ENCODE measurements at places on chromosomes 11 and 22.

DNA sequence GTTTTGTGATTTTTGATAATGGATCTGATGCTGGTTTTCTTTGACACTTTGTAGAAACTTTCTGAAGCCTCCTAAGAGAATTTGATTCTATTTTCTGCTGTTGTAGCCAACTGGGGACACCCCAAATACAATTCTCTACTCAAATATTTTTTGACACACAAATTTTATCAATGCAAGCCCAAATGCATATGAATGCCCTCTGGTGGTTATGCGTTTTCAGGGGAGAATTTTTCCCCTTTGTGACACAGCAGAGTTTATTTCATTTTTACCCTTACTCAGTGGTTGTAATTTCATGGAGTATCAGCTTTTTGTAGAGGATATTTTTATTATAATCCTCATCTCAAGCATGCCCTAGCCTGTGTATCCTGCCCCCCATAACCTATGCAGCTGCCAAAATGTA lies 44.7 kb upstream of the MTMR2 start:
- no peak for DNase-seq

DNA sequence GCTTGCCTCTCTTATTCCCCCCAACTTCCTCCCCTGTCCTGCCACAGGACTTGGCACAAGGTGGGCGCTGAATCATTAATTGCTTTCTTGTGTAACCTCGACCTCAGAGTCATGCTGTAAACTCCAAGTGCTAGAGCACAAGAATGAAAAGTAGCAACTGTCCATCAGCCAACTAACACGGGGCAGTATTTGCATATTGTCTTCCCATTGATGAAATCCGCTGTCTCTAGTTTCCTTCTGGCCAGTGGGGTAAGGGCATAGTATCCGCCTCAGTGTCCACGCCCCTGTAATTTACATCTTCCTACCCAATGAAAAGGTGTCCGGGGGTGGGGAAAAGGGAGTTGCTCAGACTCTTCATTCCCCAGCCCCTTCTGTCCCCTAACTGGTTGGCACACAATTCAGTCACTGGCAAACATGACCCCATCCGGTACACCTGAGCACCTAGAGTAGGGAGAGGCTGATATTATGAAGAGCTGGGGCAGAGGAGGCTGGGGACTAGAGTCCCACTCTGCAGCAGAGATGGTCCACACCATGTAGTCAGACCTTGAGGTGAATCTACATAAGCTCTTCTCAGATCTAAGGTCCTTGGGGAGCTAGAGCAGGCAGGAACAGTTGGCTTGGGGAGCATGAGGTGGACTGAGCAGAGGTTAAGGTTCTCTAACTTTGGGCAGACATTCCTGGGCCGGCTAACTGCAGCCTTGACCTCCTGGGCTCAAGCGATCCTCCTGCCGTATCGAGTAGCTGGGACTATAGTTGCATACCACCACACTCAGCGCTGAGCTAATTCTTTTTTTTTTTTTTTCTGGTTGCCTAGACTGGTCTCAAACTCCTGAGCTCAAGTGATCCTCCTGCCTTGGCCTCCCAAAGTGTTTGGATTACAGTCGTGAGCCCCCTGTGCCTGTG lies 6.8 kb upstream of the GGA1 start:
- peak; percentile 44 for DNase-seq

GRCh38 chr11:69510471-69511357 lies 29.3 kb downstream of the LINC01488 start:
- no peak for DNase-seq

DNA sequence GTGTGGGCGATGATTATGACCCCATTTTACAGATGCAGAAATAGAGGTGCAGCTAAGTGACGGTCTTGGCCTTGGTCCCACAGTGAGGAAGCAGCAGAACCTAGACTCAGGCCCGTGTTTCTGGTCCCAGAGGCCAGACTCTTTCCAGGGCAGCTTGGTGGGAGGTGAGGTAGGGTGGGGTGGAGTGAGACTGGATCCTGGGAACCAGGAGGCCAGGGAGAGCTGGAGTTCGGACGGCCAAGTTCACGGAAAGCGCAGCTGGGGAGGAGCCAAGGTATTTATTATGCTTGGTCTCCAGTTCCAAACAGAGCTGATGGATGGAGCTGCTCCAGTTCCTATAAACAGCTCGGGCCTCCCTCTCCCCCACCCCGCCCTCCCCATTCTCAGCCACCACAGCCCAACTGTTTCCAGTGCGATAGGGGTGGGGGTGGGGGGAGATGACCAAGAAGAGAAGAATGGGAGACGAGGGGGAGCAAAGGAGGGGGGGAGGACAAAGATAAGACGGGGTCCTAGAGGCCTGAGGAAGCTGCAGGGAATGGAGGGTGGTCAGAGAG lies 16.2 kb downstream of the LRRC32 start:
- no peak for DNase-seq

DNA sequence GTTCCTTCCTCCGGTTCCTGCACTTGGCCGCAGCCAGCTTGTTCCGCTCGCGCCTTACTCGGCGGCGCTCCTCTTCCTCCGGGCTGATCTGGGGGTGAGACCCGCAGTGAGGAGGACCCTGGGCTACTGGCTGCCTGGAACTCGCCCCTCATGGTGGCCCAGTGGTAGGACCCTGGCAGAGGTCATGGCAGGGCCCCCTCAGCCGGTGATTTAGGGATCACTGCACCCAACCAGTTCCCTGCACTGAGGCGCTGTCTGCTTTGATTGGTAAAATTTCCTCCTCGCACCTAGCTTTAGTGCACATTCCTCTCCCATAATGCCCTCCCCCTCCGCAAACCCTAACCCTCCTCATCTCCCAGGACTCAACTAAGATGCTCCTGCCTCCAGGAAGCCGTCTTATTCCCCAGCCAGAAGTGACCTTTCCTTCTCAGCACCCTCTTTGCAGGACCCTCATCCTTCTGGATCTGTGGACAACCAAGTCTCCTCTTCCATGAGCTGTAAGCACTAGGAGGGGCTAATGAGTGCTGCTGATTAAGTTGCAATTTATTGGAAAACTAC lies 3.6 kb downstream of the CCDC85B start:
- no peak for DNase-seq

GRCh38 chr11:12161137-12161536 lies 50.7 kb downstream of the MICAL2 start:
- no peak for DNase-seq

- DNase-seq: no peak
These were observed 14.9 kb downstream of the SLC25A18 start for GRCh38 chr22:17578136-17578754.

DNA sequence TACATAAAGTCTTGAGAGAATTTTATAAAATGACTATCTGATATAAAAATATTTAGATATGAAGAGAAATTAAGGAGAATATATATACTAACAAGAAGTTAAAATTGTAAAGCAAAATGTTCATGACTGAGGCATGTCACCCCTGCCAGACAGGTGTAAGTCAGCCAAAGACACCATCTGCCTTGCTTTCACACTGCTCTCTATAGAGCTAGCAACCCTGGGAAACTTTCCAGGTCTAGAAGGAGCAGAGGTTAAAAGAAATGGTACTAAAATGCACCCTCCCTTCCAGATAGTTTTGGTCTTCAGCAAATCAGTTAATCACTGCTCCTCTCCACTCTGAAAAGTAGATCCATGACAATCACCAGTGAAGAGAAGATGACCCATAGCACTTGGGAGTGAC lies 16.5 kb downstream of the PPP2R1B start:
- no peak for DNase-seq

GRCh38 chr22:24938741-24939341 lies 7.7 kb downstream of the LHFPL7 start:
- no peak for DNase-seq

DNA sequence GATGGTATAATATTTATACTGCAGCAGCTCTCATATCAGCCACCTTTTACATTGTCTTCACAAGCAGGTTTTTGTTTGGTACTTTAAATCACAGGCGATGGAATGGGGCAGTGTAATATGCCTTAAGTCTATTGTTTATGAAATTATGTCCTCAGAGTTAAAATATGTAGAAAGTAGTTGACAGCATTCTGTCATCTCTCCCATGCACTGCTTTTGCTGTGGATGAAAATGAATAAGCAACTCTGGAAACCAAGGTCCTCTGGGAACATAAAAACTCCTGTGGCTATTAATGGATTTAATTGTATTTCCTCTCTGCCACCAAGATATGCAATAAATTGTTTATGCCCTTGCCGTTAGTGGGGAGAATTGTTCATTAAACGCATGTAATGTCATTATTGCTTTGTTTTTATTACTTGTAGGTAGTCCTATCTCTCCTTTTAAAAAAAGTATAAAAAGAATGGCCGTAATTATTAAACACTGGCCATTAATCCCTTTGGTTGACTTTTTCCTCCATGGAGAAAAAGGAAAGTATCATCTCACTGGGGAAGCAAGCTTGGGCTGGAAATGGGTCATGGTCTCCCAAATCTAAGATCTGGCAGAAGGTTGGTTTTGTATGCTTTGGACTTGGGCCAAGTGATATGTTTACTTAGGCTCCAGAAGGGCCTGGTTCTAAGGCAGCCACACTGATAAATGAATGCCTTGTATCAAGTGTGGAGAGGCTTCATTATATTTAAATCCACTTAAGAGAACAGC lies 13.1 kb downstream of the PACS1 start:
- DNase-seq: no peak

DNA sequence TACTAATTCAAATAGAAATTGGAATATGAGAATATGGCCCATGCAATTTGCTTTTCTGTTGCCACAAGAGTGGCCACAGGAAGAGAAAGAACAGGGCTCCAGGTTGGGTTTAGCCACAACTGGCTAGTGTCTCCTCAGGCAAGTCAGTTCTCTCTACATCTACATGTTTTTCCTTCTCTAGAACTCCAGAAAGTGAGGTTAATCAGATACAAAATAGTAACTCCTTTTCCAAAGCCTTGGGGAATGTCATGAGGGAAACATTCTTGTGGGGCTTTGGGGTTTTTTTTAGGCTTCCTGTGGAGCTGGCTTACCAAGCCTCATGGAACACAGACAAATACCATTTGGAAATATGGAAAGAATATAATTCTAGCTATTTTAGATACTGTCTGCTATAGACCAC lies 161.6 kb downstream of the NAV2 start:
- DNase-seq: no peak

All from NT2/D1 (cell line).